Effector memory CD4-positive, alpha-beta T cell (primary cell): ENCODE measurements at places on chromosomes 3 and 15.

DNA sequence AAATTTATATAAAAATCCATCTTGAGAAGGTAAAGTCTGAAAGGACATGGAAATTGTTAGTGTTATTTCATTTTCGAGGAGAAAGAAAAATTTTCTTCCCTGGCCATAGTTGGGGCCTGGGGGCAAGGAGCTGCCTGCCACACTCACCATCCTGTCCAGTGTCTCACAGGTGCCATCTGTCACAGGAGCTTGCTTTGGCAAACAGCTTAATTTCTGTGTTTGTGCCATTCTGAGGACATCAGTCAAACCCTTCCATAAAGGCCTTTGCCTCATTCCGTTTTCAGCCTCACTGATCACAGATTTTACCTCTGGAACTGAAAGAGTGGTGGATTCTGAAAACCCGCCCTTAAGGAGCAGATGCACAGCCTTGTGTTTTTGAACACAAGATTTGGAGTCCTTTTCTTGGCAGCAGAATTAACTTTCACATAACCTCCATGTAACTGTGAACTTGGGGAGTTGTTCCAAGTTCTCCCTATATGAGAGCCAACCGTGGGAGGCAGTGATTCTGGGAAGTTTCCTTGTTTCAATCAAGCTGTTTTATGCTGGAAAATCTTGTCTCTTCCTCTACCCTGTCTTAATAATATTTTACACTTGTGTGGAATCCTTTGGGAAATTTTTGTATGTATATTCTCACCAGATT, 254.7 kb downstream of the CACNA2D3 start:
- no peak for DNase-seq

DNA sequence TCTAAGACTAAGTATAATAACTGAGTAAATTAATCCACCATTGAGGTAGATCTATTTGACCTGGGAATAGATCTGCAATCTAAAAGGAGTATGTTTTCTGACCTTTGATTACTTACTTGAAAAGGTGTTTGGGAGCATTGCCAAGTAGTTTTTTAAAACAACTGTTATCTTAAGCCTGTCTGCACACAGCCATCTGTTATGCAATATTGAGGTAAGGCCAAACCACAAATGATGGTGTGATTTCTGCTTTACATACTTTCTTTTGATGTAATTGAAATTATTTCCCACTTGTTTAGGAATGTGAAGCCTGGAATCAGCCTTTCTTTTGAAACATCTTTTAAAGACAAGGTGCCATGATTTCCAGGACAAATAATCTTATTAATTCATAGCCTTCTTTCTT, 274.0 kb downstream of the BBX start:
- DNase-seq = no peak

GRCh38 chr15:92159906-92160841, 233.5 kb upstream of the ST8SIA2 start:
- no peak for DNase-seq

- DNase-seq = no peak
Measured at GRCh38 chr15:51924156-51925068, 47.2 kb downstream of the LEO1 start.

GRCh38 chr15:50135031-50135551, 16.1 kb upstream of the ATP8B4 start:
- no peak for DNase-seq

- no peak for DNase-seq
Measured at GRCh38 chr3:65723011-65723410, 315.7 kb downstream of the MAGI1 start.
